ENCODE measurements at places on chromosomes 5 and 9.

DNA sequence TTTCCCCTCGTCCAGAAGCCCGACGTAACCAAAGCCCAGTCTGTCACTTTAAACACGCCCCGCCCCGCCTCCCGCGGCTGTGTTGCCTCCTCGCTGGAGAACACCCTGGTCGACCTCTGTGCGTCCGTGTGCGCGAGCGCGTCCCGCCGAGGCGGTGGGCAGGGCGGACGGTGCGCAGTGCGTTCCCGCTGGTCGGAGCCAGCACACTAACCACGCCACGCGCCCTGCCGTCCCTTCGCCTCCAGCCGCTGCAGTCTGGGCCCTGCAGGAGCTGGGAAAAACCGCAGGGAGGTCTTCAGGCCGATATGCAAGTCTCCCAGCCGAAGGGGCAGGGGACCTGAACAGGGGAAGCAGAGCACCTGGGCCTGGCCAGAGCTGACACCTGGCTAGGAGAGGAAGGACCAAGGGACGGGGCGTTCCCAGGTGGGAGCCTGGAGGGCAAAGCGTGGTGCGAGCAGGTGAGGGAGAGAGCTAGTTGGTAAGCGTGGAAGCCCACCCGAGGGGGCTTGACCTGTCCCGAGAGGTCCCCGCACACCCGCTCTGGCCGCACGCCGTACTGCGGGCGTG, 1.3 kb upstream of the PHPT1 start:
- DNase-seq = peak; percentile 54

- no peak for DNase-seq
These were observed 33.9 kb downstream of the JAKMIP2 start for GRCh38 chr5:147748590-147748989.

GRCh38 chr5:134568761-134569695, 43.6 kb downstream of the JADE2 start:
- no peak for DNase-seq

GRCh38 chr5:96093890-96094381, 132.3 kb upstream of the ELL2 start:
- no peak for DNase-seq

GRCh38 chr9:18717759-18718158, 243.8 kb downstream of the ADAMTSL1 start:
- no peak for DNase-seq

DNA sequence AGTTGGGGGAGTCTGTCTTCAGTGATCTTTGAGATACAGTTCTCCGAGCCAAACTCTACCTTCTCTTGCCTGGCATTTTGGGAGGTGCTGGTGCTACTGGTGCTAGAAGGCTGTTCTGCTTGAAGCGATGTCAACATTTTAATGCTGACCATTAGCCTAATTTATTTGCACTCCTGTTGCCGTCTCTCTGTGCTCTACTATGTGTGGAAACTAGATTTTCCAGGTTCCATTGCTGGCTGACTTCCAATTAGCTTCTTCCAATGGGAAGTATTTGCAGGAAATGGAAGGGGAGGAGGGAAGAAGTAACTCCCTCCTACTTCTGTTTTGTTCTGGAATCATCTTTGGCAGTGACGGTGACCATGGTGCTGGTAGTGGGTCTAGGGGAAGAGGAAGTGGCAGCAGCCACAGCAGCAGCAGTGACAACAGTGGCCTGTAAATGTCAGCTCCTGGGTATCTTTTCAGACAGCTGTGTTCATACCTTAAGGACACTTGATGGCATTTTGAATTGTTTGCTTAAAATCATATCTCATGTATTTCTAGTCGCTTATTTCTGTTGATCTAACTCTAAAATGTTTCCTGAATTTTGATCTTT, 7.9 kb downstream of the TXNDC8 start:
- DNase-seq = no peak

DNA sequence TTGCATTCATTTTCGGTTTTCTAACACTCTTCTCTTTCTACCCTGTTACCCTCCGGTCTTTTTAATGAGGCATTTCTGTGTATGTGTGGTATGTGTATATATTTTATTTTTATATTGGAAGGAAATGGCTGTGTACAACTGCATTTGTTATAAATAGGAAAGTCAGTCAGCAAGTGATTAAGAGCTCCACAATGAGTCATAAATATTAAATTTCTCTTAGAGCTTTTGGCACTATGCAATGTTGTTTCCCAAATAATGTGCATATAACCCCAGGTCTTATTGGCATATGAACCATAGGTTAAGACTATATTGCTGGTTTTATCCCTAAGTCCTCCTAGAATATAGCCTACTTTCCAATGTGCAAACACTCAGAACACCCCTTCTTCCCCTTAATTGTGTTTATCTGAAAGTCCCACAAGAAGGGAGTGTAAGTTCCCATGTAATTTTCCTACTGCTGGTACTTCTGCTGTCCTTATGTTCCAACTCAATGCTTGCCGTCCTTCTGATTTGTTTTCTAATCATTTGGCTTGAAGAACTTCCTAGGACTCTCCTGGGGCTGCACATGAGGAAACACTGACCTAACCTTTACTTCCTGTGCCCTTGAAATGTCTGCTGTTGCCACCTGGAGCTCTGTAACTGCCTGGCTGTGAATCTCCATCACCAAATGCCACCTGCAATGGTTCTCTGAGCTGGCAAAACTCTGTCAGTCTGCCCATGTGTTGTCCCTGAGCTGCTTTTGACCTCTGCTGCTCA, 65.5 kb upstream of the PCSK5 start:
- no peak for DNase-seq

GRCh38 chr9:97527626-97528528, 26.4 kb downstream of the TMOD1 start:
- DNase-seq = no peak

GRCh38 chr9:20728493-20729220, 44.6 kb downstream of the FOCAD start:
- no peak for DNase-seq

DNA sequence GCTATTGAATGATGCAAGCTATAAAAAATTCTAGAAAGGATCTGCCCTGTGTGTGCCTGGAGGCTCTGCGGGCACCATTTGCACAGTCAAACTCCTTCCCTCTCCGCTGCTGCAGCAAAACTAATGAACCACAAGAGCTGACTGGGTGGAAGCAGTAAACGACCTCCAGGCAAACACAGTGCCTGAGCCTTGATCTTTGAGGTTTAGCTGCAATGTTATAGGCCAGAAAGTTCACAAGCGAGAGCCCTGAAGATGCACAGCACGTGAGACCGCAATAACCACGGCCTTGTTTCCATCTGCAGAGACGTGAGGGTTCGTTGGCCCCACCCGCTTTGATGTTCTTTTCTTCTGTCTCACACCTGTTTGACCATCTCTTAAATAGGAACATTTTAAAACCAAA, 69.2 kb upstream of the S1PR3 start:
- DNase-seq = no peak

DNA sequence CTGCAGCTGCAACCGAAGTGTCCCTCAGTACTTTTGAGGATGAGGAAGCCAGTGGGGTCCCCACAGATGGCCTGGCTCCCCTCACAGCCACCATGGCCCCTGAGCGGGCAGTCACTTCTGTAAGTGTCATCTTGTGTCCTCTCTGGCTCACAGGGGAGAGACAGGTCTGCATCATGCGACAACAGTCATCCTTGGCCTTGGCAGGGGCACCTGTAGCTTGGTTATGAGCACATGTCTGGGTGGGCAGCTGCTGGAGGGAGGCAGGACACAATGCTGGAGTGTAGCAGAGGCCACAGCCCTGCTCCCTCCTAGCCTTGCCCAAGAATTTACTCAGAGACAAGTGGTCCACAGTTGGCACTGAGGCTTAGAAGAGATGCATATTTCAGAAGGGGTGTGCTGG, 71.7 kb downstream of the COL15A1 start:
- no peak for DNase-seq

GRCh38 chr5:1832511-1833250, 31.5 kb downstream of the NDUFS6 start:
- DNase-seq = no peak

DNA sequence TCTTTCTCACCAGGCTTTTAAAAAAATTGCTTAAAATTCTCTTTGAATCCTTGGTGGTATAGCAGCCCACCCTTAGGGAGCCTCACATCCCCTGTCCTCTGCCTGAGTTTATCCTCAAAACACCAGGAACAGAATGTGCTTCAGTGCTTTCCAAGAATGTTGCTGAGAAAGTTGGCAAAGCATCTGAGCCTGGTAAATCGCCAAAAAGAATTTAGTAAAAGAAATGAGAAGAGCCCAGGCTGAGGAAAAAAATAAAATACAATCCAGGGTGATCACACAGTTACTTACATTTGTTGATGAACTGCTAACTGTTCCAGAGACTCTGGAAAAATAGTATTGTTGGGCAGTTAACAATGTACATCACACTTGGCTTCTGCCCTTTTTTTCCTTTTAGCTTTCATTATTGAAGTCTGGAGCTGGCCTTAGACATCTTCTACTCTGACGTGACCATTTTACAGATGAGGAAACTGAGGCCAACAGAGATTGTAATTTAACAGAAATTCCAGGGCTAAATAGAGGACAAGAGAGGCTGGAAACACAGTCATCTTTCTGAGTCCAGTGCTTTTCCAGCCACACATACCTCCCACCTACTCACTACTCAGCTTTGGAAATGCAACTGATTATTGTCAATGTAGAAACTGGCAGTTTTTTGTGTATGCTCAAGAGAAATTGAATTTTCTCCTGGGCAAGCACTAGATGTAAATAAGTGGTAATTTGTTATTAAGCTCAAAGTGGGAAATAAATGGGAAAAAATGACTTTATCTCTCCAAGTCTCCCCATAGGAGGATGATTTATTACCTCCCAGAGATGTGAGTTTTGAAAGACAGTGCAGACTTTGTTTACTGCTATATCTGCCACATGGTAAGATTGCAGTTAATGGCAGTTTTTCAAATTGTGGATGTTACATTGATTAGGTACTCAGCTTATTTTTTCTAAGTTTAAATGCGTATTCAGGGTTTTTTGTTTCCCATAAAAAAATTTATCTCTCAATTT, 86.7 kb upstream of the ALDH1A1 start:
- no peak for DNase-seq

GRCh38 chr9:20495098-20495497, 127.2 kb downstream of the MLLT3 start:
- no peak for DNase-seq

GRCh38 chr5:3896098-3896497, 300.5 kb downstream of the IRX1 start:
- DNase-seq = no peak

DNA sequence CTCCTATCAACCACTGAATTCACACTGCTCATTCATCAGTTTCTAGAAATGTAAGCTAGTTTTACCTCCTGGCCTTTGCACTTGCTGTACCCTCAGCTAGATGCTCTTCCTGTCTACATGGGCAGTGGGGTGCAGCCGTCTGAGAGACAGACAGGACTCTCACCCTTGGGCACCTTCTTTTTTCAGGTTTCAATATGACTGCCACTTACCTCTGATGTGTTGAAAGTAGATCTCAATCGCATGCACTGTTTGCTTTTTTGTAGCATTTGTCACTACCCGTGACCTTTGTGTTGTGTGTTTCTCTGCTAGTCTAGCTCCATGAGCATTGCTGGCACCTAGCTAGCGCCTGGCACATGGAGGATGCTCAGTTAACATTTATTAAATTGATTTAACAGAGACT, 403.1 kb upstream of the TRPC7 start:
- DNase-seq = no peak

- DNase-seq = no peak
These were observed 55.3 kb downstream of the JAKMIP2 start for GRCh38 chr5:147727200-147727599.

GRCh38 chr5:123358304-123358703, 64.9 kb downstream of the CEP120 start:
- no peak for DNase-seq

DNA sequence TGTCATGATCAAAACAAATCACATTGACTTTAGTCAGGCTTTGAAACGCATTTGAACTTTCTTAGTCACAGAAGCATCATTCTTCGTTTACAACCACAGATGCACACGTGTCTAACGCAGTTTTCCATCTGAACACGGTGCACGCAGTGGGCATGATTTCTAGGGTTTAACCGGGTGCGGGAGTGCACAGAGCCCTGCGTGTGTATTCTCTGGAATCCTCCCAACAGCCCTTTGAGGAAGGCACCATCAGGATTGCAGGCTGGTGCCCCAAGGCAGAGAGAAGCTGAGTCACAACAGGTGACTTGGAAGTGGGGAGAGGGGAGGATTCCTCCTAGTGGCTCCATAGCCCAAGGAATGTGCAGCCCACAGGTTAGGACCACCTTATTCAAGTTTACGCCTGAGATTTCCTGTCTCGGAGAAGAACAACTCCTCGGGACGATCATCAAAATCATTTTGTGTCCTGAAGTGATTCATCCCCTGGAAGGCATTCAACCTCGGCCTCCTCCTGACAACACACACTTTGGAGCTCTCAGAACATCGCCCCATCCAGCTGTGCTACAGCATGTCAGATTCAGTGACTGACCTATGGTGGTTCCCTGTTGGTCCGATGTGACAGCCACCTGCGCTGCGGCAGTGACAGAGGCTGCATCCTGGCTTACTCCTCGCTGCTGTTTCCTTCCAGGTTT, 13.1 kb downstream of the ROPN1L start:
- DNase-seq = no peak

DNA sequence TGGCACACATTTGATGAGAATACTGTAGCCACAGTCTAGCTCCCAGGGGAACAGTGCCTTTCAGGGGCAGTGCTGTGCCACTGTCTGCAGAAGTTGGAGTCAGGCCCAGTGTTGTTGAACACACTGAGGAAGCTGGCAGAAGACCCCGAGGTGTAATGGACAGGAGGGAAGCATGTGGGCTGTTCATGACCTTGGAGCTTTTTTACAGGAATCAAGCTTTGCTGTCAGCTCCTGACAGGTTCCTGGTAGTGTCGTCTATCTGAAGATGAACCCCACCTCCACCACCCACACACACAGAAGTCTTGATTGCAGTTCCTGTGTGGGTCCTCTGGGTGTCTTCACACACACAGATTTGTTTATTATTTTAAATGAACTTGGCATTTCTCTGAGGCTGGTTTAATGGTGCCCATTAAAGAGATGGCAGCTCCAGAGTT, 40.3 kb upstream of the TNFAIP8 start:
- DNase-seq = no peak

- DNase-seq = no peak
These were observed 8.5 kb upstream of the ANGPTL2 start for GRCh38 chr9:127130661-127131538.

DNA sequence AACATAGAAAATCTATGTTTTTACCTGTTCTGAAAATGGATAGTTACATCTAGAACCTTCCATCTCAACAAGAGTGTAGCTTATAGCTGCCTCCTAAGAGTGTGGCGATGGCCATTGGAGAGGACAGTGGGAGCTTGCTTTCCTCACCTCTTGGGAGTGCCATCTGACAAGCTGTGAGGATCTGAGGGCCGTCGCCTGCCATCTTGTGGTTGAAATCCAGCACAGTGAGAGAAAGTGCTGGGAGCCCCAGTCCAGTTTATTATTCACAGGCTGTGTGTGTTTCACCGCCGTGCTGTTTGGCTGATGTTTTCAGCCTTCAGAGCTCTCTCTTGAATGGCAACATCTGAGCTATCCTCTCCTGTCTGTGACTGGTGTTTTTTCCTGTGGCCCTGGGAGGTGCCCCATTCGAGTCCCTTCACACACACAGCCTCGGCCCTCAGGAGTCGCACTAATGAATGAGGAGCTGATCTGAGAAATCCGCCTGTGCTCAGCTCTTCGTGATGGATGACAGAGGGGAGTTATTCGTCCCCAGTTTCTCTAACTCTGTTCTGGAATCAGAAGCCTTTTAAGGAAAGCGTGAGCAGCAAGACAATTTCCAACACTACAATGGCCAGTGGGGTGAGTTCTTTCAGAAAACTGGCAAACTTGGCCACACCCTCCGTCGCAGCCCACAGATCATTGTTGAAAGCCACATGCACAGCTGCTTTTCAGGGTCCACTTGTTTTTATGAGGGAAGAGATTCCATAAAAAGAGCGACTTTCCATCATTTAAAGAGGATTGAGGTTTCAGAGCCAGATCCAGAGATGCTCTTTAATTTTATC, 170.3 kb downstream of the PDZD2 start:
- DNase-seq = peak; percentile 66

GRCh38 chr5:146068206-146068605, 37.2 kb downstream of the PLAC8L1 start:
- no peak for DNase-seq

Measured in NCI-H1930 (cell line).